ENCODE measurements at places on chromosomes 2 and 18. TPM values are rescaled to one million over a fixed set of nuclear protein-coding genes. Genes with fewer than 3 reads are reported as not detected.

- DNase-seq: peak; percentile 36
Measured at GRCh38 chr2:173355132-173355865, 627 bp downstream of the CDCA7 start.

DNA sequence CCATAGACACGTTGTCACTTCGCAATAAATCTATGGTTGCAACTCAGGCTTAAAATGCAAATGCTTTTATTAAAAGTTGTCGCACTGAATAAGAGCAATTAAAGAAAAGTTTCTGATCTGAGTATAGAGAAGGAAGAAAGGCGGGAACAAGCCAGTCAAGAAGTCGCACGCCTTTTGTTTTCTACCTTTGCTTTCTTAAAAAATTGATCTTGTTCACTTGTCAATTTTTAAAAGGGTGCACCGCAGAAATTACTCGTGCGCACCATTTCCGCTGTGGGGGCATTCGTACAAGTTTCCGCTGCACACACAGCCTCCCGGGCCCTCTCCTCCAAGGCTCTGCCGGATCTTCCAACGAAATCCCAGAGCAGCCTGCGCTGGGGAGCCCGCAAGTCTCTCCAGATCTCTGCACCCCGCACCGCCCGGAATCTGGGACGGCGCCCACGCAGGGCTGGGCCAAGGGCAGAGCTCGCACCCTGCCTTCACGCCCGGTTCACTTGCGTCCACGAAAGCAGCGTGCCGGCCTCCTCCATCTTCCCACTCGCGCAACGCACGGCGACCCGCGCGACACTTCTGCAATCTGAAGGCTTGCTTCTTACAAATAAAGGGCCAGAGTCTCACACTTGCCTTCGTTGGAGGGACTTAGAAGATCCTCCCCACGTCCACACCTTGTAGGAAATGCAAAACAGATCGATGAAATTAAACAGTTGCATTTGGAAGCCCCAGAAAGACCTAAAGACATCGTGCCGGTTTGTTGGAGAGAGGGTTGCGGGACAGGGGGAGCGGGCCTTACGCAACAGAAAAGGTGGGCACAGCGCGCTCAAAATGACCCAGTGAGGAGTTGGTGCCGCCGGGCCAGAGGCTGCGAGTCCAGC lies 2.6 kb upstream of the SALL3 start:
- DNase-seq: no peak

DNA sequence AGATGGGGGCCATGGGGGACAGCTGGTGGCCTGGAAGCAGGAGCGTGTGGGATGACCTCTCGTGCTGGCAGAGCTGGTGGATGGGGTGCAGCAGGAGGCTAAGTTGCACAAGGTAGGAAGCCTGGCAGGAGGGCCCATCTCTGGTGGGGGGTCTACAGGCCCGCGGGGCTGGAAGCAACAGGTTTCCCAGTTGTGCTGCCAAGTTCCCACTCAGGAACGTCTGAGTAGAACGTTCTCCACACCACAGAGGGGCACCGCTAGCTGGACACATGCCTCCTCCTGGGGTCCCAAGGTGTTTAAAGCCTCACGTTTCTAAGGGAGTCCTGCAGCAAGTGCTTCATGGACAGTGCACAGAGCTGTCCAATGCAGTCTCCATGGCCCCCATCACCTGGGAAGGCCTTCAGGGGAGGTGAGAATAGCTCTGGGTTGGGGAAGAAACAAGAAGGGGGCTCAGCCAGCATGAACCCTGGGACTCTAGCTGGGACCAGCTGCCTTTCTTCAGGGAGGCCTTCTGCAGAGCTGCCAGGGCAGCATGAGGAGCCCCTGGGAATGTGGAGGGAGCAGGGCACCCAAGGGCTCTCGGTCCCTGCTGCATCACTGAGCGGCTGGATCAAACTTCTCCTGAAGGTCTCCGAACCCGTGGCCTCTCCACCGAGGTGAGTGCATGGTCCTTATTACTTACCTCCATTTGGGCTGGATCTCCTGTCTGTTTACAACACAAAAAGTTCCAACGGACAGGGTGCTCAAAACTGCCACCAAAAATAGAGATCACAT lies 80.0 kb downstream of the TWIST2 start:
- peak; percentile 13 for DNase-seq

GRCh38 chr2:41142478-41142877 lies 690.6 kb upstream of the SLC8A1 start:
- no peak for DNase-seq

DNA sequence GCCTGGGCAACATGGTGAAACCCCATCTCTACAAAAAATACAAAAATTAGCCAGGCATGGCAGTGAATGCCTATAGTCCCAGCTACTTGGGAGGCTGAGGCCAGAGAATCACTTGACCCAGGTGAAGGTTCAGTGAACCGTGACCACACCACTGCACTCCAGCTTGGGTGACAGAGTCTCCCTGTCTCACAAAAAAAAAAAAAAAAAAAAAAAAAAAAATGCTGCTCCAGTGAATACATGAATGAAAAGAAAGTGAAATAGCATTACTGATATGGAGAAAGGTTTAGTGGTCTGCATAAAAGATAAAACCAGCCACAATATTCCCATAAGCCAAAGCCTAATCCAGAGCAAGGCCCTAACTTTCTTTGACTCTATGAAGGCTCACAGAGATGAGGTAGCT lies 44.5 kb downstream of the METTL8 start:
- DNase-seq: no peak

IRS1 gene
- 13.7 TPM for total RNA-seq

DNA sequence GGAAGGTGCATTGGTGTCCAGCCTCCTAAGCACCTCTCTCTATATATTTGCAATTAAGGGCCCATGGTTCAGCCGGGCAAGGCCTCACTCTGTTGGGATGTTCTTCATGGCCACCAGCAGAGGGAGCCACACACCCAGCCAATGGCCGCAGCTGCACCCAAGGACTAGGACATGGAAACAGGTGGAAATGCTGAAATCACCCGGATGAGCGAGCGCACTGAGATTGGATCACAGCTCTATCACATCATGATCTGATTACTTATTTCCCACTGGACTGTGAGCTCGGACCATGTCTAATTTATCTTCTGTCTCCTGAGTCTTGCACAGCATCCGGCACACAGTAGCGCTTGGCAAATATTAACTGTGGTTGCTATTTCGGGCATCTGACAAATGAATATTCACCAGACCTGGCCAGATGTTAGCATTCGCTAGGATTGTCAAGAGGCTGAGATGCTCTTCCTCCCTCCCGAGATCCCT lies 31.2 kb downstream of the KIF3C start:
- peak; percentile 80 for DNase-seq

GRCh38 chr2:105324732-105325131 lies 4.8 kb downstream of the TGFBRAP1 start:
- no peak for DNase-seq

DNA sequence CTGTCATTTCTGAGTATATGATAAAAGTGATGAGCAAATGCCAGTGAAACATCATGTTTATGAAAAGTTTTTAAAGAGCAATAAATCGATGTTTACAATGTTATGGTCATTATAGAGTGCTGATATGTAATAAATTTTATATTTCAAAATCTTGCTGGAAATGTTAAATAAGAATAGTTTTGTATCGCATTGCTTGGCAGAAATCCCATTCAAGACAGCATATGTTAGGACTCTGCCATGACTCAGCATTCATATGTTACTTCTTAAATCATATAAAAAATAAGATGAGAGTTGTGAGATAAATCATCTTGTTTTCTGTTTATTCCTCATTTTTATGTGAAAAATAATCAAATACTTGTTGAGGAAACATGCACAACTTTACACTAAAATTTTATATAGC lies 949.9 kb upstream of the NRXN1 start:
- no peak for DNase-seq

CPLX4 gene
- not detected for total RNA-seq

- no peak for DNase-seq
Measured at GRCh38 chr2:51265539-51265938, 233.6 kb upstream of the NRXN1 start.

GALR1 gene
- total RNA-seq: 0.06 TPM

- DNase-seq: no peak
Measured at GRCh38 chr2:120209427-120210269, 13.6 kb downstream of the TMEM185B start.

DNA sequence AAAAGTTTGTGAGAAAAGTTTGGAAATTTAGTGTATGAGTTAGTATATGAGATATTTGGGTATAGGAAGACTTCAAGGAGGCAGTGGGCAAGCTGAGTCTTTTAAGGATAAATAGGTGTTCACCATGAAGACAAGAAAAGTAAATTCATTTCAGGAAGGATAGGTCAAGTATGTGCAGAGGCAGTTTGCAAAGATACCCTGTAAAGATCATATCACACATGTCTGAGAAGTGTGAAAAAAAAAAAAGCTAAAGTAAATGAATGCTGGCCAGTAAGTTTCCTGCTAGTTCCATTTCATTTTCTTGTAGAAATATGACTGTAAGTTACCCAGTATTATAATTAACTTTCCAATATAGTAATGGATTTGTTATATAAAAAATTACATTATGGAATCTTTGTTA lies 131.0 kb downstream of the PHLPP1 start:
- no peak for DNase-seq

MYL1 gene
- total RNA-seq: not detected

DSG2 gene
- 47.5 TPM for total RNA-seq

- no peak for DNase-seq
Measured at GRCh38 chr2:16546128-16546754, 119.4 kb downstream of the CYRIA start.

GRCh38 chr18:61388010-61388409 lies 54.8 kb downstream of the CDH20 start:
- no peak for DNase-seq

FZD7 gene
- 12.2 TPM for total RNA-seq

- DNase-seq: no peak
Measured at GRCh38 chr18:67794521-67794920, 278.0 kb upstream of the DSEL start.

COLEC12 gene
- 14.2 TPM for total RNA-seq

DNA sequence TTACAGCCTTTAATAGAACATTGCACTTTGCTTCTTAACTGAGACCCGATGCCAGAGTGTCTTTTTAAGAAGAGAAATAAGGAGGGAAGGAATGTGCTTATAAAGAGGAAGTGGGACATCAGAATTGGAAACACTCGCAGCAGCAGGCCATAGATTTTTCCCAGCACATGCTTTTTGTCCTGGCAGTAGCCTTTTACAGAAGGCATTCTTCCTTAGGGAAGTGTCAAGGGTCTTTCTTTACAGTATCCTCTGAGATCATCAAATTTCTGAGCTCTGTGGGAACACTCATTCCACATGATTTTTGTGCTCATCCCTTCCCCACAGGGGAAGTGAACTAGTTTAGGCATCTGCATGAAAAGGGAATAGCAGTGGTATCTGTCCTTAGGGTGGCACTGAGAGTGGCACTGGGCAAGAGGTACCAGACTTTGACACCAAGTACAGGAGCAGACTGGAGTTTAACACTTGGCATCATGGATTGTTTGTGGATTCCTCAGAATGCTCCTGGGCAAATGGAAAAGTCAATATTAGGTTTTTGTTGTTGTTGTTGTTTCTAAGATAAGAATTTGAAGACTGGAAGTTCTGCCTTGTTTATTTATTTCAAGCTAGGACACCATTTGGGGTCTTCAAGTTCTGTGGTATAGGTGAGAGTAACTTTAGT lies 4.1 kb downstream of the MYO1B start:
- no peak for DNase-seq

DNA sequence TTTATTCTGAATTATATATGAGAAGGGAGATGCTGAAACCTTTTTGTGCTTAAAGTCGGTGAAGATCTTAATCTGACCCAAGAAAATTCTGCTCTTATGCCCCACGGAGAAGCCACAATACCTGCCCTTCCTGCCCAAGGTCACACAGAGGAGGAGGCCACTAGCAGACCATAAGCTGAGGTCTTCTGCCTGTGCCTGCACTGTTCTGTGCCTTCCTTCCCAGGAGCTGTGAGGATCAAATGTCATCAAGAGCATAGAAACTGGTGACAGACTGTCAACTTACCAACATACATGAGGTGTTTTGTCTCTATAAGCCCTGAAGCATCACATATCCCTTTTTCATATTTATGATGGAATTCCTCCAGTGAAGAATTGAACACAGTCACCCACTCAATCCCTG lies 233.3 kb downstream of the C1D start:
- DNase-seq: no peak

Data from left cardiac atrium (tissue), 4 donors.